ENCODE measurements at places on chromosomes 2 and 18.

- DNase-seq: no peak
Observed at GRCh38 chr2:60438131-60438530, 115.3 kb downstream of the BCL11A start.

DNA sequence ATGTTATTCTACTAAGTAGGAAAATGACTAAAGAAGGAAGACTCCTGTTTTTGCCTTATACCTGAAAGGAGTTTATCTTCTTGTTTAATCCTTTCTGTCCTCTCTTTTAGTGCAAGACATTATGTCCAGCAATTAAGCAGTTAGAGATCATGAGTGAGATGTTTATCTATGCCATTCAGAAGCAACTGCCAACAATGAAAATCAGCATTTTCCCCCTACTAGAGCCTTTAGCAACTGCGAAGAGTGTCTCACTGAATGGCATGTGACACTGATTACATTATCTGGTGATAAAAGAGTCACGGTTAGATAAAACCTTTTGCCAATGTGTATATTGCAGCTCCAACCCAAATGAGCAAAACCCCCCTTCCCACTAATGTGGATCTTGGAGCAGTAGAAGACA, 357.7 kb upstream of the SYT4 start:
- DNase-seq: no peak

- DNase-seq: no peak
Observed at GRCh38 chr2:200296118-200296517, 10.4 kb upstream of the SPATS2L start.

DNA sequence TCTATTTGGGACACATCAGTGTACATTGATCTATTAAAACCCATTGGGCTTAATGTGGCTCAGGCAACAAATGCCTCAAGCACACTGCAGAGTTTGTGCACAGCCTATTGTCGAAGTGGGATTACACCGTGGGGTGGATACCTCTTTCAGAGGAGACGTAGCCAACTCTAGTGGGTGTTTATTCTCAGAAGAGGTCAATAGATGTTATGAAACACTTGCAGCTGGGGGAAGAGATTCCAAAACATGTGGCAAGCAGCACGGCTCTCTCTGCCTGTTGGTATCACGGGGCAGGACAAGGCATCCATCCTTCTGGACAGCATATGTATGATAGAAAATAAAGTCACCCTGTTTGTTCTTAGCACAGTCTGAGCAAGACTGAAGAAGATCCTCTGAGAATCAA, 121.4 kb upstream of the COPS8 start:
- no peak for DNase-seq

- no peak for DNase-seq
Observed at GRCh38 chr2:216535454-216535995, 36.9 kb downstream of the RPL37A start.

DNA sequence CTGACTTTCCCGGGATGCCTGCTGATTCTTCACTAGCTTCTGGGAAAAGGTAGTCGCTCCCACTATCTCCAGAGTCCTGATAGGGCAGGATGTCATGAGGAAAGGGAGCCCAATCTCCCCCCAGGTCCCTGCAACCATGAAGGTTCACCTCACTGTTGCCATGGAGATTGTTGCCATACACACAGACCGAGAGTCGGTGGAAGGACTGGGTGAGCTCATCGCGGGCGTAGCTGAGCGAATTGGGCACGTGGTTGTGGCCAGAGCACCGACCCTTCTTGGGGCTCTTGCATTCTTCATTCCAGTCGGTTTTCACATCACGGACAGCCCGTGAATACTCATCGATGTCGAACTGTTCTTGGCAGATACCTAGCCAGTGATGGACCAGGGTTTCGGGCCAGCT, 97.4 kb downstream of the MEP1B start:
- DNase-seq: no peak

DNA sequence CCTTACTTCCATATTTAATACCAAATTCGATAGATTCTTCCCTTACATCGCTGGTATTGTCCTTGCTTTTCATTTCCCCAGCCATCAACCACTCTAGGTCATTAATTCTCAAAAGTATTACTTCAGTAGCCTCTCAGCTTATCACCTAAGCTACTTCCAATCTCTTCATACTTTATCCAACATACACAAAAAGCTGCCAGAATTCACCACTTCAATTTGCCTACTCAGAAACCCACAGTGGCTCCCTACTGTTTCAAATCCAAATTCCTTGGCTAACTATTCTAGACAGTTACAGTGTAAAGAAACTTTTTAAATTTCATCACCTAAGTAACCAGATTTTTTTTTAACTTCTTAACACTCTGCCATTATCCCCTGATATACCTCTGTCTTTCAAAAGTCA, 4.7 kb downstream of the SLC25A12 start:
- no peak for DNase-seq

- no peak for DNase-seq
Observed at GRCh38 chr2:216328347-216328746, 43.9 kb downstream of the MARCHF4 start.

- no peak for DNase-seq
Observed at GRCh38 chr2:105796131-105796638, 51.5 kb downstream of the NCK2 start.

DNA sequence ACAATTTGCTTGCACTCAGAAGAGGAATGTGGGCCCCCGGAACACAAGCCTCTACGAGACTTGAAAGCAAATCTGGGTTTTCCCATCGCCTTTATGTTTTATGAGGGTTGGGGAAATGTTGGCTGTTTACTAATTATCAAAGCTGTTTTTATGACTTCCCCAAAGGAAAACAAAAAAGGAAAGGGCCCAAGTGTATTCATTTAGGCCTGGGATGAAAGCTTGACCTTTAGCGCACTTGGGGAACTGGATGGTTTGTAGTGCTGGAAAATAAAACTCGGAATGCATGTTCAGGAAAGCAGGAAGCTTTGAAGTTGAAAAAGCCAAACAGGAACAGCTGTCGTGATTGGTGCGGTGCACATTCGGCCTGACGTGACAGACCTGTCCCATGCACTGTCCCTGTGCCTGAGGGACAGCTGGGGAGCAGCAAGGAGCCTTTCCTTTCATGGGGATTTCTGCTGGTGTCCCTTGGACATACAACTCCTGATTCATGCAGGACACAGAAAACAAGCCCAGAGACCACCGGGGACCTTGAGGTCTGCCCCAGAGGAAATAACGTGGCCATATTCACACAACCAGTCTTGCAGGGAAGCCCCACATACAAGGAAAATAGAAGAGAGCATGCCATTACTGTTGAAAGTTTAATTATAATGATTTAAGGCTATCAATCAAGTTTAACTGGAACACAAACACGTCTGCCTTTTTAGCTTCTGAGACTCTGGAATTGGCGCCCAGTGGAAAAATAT, 169.7 kb upstream of the APCDD1 start:
- DNase-seq: no peak

GRCh38 chr2:96863575-96864342, 5.9 kb upstream of the ANKRD39 start:
- DNase-seq: no peak

- no peak for DNase-seq
Observed at GRCh38 chr2:135586148-135586547, 54.9 kb downstream of the R3HDM1 start.

DNA sequence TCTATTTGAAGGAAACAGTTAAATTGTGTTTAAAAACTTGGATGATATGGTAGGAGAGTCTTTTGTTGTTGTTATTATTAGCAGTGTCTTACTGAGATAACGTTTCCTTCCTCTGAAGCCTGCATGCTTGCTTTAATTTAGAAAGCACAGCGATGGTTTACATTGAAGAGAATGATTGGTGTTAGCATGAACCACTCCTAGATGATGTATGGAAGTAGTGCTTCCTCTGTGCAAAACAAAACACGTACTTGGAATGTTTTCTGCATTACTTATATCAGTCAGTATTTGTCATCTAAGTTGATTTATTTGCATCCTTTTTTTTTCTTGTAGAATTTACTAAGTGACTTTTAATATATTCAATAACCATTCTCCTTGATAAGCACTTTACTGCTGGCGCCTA, 89.0 kb downstream of the UGGT1 start:
- no peak for DNase-seq

GRCh38 chr2:66984864-66985263, 412.3 kb upstream of the ETAA1 start:
- DNase-seq: no peak

- DNase-seq: no peak
Observed at GRCh38 chr2:191758518-191759507, 80.9 kb downstream of the NABP1 start.

- DNase-seq: no peak
Observed at GRCh38 chr2:205245652-205246051, 436.6 kb upstream of the NRP2 start.

GRCh38 chr2:207117668-207118067, 48.1 kb downstream of the KLF7 start:
- no peak for DNase-seq

DNA sequence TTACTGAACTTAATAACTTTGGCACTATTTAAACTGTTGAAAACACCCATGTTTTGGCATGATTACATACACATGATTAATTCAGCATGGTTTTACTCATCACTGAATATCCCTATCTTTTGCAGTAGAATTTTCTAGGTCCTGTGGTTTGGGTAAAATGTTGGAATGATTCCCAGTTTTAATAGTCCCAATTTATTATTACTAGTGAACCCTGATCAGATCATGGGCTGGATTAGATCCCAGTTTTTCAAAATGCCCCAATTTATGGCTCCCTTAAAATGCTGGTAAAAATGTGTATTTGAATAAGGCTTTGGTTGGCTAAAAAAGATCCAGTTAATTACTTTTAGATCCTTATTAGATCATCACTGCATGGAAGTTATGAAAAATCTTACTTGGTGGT, 273.6 kb upstream of the NRP2 start:
- no peak for DNase-seq

DNA sequence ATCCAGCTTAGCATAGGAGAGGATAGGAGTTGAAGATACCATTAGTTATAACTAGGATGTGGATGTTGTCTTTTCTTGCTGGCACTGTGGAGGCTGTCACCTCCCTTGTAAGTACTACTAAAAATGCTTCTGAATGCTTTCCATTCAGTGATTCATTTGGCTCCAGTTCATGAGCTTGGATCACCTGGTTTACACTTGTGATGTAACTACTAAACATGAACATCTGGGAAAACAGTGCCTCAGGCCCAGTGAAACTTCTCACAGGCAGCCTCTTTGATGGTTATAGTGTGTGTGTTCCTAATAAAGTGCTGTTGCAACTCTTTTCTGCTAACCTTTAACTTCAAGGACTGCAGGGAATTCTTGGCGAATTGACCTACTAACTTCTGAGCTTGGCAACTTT, 13.0 kb upstream of the SLC9A2 start:
- DNase-seq: no peak

DNA sequence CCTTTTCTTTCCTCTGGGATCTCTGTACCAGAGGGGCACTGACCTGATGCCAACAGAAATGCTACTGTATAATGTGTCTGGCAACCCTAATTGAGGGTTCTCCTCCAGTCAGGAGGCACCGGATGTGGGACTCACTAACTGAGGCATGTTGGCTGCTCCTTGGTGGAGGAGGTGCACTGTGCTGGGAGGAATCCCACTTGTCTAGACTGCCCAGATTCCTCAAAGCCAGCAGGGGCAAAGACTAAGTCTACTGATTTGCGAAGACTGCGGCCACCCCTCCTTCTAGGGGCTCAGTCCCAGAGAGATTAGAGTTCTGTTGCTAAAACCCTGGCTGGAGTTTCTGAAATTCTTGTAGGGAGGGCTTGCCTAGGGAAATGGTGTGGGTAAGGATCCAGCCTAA, 1192.1 kb downstream of the DPP10 start:
- no peak for DNase-seq

GRCh38 chr2:188369365-188369764, 77.7 kb downstream of the GULP1 start:
- no peak for DNase-seq

- no peak for DNase-seq
Observed at GRCh38 chr18:62245177-62245576, 58.1 kb downstream of the RELCH start.

GRCh38 chr18:35998967-35999366, 26.5 kb downstream of the RMP24 start:
- no peak for DNase-seq

DNA sequence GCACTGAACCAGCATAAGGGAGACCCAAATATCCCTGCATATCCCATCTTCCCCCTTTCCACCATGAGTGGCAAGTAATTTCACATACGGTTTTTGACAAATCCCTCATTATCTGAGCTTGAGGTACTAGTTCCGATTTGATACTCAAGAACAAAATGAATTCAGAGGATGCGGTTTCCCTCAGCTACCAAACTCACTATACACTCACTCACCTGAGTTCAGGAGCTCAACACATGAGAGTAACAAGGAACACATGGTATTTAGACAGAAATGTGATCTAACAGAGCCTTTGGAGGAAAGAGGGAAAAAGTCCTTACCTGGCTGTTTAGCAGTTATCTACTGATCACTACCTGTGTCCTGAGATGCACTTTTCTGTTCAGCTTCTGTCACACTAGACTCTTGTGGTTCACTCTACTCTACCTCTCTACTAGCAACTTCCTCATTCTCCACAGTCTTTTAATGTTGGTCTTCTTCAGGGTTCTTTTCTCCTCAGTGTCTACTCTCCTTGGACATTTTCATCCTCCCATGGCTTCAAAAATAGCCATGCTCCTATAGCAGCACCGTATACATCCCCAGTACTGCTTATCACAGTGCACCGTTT, 25.1 kb downstream of the ASXL2 start:
- DNase-seq: no peak

DNA sequence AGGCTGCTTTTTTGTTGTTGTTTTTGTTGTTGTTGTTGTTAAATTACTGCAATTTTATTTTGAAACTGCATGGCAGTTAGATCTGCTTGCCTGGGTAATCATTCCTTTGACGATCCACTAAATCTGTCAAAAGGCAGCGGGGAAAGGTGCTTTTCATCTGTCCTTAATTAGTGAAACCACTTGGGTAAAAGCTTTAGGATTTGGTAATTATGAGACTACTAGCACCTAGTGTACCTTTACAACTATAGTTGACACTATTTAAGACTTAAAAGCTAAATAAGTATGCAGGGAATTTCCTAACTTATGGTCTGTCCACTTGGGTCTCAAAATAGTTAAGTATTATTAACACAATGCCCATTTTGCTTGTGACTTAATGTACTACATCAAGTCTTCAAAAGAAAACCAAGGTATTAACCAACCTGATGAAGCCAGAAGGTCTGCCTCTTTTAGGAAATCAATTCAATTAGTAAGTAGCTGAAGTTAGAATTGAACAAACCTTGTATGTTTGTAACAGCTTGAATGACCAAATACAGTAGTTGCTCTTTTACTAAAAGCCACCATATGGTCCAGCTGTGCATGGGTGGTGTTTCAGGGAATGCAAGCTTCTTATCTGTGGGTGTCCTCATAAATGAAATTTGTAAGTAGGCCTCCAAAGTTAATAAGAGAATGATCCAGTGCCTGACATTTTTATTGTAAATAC, 44.8 kb downstream of the NAB1 start:
- no peak for DNase-seq

GRCh38 chr2:47309952-47310800, 92.8 kb upstream of the MSH2 start:
- DNase-seq: no peak

DNA sequence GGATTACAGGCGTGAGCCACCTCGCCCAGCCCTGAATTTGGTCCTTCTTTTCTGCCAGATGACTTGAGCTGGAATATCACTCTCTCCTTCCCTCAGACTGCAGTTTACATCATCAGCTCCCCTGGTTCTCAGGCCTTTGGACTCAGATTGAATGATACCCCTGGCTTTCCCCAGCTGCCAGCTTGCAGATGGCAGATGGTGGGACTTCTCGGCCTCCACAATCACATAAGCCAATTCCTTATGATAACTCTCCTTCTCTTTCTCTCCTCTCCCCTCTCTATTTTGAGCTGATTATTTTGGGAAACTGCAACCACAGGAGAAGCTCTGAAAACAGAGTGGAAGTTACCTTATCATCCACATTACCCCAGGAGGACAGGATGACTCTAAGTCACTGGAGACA, 33.4 kb upstream of the ATP8B1 start:
- no peak for DNase-seq

Data from activated CD8-positive, alpha-beta memory T cell treated with anti-CD3 and anti-CD28 coated beads for 1 hour (primary cell).